NCI-H1092 (cell line): ENCODE measurements at places on chromosomes 11 and 22.

GRCh38 chr11:81332276-81332675 is 1401.4 kb downstream of the FAM181B start:
- no peak for DNase-seq

DNA sequence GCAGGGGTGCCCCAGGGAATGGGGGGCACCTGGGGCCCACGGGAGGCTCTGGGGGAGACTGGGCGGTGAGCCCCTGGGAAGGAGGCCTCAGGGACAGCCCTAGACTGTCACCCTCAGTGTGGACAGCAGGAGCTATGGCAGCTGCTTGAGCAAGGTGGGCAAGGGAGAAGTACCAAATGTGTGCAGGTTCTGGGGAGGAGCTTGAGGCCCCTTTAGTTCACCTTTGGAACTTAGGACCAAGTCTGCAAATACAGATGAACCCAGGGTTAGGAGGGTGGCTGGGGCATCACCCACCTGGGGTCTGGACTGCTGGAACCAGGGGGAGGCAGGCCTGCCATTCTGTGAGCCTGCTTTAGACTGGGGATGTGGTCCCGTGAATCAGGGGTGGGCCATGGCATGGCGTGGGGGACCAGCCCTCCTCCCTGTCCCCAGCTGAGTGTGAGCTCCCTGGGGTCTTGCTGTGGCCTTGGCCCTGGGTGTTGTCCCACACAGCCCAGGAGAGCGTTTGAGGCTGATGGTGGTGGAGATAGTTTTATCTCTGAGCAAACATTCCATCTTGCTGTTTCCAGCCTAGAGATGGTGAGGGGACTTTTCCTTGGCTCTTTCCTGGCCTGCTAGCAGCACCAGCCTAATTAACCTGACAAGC is 122.3 kb downstream of the KCNQ1 start:
- no peak for DNase-seq

GRCh38 chr22:33380789-33381530 is 322.8 kb upstream of the SYN3 start:
- DNase-seq = no peak

GRCh38 chr11:34724973-34725372 is 104.1 kb downstream of the EHF start:
- no peak for DNase-seq
